ENCODE measurements at places on chromosomes 6 and 20.

DNA sequence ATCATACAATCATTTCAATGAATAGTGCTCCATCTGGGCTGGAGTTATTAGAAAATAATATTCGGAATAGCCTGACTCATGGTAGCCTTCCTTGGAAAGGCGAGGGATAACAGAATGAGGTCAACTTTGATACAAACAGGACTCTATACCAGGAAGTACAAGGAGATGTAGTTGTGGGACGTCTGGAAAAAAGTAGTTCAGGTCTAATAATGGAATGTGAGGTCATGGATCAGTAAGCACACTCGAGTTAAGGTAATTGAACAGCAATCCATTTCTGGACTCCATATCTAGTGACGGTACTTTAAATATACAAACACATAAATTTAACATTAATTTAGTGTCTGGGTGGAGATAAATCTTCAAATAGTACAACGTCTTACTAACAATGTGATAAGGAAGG lies 1204.0 kb upstream of the ADGRB3 start:
- DNase-seq: no peak

- DNase-seq: no peak
Measured at GRCh38 chr20:6055981-6056569, 2.2 kb upstream of the LRRN4 start.

- no peak for DNase-seq
Measured at GRCh38 chr20:4235512-4236043, 220.2 kb upstream of the RNF24 start.

DNA sequence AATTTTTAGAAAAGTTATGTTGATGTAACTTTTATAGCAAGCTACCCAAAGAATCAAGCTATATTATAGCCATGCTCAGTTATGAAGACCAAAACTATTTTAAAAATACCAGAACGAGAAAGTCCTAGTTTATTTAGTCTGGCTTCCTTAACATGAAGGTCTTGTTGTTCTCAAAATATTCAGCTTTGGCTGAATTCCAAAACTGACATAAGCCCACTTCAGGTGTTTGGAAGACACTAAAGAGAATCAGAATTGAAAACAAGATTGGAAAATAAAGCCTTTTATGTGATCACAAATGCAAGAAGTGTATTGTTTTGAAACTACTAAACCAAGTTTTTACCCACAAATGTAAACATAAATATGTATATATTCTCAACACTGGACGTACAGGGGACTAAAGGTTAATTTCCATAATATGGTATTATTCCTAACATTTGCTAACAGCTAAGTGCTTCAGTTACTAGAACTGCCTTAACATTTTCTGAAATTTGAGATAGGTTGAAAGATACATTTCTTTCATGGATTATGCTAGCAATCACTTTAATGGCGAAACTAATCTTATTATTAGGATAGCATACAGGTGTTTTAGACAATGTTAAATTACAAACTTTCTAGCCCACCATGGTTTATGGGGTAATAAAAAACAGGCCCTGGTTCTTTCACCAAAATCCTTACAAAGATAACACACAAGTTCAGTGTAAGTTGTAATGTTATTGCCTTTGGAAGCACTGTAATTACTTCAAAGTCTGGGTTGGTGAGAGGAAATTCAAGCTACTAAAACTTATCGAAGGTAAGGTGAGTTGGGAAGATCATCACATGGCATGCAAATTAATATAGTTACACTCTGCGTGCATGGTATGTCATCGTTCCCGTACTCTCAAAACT lies 1.6 kb downstream of the MAP3K5 start:
- DNase-seq: no peak

Measured in skeletal muscle cell (primary cell).